Occipital lobe (tissue), 3 donors: ENCODE measurements at places on chromosomes 3 and 15. TPM values are rescaled to one million over a fixed set of nuclear protein-coding genes. Genes with fewer than 3 reads are reported as not detected.

ADAM10 gene
- 127 TPM for total RNA-seq

GRIP2 gene
- 9.7 TPM for total RNA-seq

GRCh38 chr3:50246517-50246954 is 10.5 kb downstream of the GNAI2 start:
- no peak for DNase-seq

DNA sequence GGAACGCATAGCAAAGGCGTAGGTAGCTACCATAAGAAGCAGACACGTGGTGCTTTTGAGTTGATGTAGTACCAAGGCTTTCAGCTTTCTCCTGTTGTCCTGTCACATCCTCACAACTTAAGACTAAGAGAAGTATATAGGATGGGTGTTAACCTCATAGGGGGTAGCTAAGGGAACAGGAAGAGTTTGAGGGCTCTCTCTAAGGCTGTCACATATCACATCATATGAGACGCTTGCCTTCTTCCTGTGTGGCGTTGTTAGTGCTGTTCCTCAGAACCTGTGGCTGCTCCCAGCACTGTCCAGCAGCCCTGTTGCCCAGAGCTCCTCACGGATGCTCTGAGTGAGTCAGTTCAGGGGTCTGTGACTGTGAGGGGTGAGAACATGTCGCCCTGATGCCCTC is 14.7 kb downstream of the DHX30 start:
- no peak for DNase-seq
